Nasal cavity respiratory epithelium epithelial cell of viscerocranial mucosa (primary cell): ENCODE measurements at places on chromosomes 3 and 15. TPM values are rescaled to one million over a fixed set of nuclear protein-coding genes. Genes with fewer than 3 reads are reported as not detected.

RETNLB gene
- total RNA-seq: not detected in 2 replicates

CRTAP gene
- 114 and 217 TPM in 2 replicates for total RNA-seq

CLDN1 gene
- total RNA-seq: 70.7 and 299 TPM in 2 replicates

CFAP20DC gene
- total RNA-seq: 9.4 and 10.9 TPM in 2 replicates

C15orf39 gene
- total RNA-seq: 2.7 and 15.6 TPM in 2 replicates

TNFAIP8L3 gene
- total RNA-seq: 3.0 and 4.1 TPM in 2 replicates

FILIP1L gene
- total RNA-seq: 2.7 and 8.5 TPM in 2 replicates

SEMA3G gene
- 0.28 and 0.34 TPM in 2 replicates for total RNA-seq

CLEC3B gene
- total RNA-seq: not detected in 2 replicates
